Substantia nigra (tissue), 51 donors: ENCODE measurements at places on chromosomes 3 and 15.

DNA sequence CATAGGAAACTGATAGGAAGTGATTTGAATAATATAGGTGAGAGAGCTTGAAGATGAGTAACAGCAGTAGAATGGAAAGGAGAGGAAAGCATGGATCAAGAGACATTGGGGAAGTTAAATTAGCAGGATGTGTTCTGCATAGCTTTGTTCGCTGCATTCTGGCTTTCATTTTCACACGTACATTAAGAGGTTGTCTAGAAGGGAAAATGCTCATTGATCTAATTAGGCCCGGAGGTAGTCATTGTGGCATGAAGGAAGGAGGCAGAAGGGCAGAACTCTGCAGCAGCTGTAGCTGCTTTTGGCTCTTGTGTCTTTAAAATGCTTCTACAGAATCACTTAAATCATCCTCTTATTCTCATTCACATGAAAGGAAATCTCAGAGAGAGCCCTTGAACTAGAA is 40.3 kb downstream of the KCNAB1 start:
- no peak for DNase-seq

DNA sequence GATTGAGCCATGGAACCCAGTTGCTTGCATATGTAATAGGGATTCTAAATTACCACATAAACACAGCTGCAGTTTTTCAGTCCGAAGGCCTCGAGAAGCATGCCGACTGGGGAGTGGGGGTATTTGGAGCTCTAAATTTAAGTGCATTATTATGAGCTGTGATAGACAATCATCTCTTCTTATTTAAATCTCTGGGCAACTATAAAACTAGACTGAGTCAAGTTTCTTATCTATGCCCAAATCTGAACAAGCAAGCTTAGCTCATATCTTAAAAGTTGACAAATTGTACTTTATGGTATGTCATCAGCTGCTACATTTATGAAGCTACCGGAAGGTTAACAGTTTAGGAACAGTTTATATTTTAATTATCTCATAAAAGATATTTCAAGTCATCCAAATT is 19.5 kb upstream of the THRB start:
- no peak for DNase-seq

- no peak for DNase-seq
Observed at GRCh38 chr15:64032329-64032728, 14.0 kb downstream of the DAPK2 start.

- no peak for DNase-seq
Observed at GRCh38 chr3:141845407-141846049, 30.9 kb upstream of the ATP1B3 start.

- no peak for DNase-seq
Observed at GRCh38 chr3:62621176-62621575, 247.8 kb upstream of the FEZF2 start.

- DNase-seq: no peak
Observed at GRCh38 chr3:180036092-180036670, 556 bp downstream of the PEX5L start.

DNA sequence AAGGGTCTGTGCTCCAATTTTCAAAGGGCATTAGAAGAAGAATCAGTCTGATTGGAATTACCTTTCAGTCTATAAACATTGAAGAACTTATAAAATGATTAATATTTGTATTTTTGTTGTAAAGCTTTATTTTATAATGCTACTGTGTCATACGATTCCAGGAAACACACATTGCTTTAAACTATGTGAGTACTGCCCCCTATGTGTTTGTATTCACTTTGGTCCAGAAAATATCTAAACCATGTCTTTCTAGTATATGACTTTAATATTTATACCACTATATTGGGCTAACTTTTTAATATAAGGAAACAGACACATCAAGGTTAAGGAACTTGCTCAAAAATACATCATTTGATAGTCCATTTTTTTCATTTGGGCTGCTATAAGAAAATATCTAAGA is 3.2 kb upstream of the RIOX2 start:
- DNase-seq: no peak

DNA sequence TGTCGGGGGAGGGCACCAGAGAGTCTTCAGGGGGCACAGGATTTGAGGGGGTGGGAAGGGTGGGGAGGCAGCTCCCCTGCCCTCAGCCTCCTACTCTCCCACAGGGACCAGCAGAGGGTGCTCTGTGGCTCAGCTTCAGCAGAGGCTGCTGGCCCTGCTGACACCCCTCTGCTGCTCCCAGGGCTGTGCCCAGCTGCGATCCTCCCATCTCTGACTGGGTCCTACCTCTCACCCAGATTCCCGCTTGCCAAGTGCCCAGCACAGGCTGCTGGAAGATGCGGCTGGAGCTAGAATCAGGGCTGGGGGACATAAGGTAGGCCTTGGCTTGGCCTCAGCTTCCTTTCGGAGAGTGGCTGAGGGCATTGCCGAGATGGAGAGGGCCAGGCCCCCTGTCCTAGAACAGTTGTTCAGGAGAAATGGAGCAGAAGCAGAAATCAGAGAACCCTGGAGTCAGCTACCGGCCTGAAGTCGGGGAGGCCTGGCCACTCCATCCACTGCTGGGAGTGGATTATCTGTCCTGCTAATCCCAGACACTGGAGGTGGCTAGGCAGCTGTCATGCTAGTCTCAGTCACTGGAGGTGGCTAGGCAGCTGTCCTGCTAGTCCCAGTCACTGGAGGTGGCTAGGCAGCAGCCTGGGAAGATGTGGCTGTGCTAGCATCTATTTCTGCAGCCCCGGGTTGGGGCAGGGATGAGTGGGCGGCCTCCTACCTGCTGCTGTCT is 3.9 kb downstream of the GRM2 start:
- peak; percentile 20 for DNase-seq

- DNase-seq: no peak
Observed at GRCh38 chr15:40565333-40566238, 744 bp upstream of the CCDC32 start.

- DNase-seq: no peak
Observed at GRCh38 chr3:59483191-59483590, 433.4 kb upstream of the CFAP20DC start.

GRCh38 chr3:10315771-10316344 is 5.1 kb downstream of the SEC13 start:
- no peak for DNase-seq

DNA sequence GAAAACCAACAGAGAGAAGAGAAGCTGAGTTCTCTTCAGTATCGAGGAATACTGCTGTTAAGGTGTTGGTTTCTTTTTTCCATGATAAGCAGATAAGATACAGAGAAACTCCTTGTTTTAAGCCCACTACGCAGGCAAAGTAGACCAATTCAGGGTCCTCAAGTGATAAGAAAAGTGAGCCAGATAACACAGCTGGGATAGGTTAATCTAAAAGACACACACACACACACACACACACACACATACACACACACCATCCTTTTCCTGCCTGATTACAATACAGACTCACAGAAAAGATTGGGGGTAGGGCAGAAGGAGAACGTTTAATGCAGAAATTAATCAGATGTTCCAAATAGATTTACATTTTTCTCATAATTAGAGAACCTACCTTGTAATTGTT is 6.5 kb upstream of the PHLDB2 start:
- DNase-seq: no peak

DNA sequence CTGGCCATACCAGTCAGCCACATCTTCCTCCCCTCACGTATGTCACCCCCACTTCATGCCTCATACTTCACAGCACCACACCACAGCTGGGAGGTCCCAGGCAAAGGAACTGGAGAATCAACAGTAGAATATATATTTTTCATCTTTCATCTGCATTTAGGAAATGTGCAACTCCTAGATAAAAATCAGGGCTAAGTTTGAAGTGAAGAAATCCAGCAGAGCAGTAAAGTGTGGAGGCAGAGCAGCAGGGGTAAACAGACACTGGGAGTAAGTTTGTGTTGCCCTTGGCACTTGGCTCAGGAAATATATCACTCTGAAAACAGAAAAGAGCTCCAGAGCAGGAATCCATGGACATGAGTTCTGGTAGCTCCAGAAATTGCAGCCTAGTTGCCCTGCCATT is 2.8 kb upstream of the HERC1 start:
- DNase-seq: no peak

- DNase-seq: no peak
Observed at GRCh38 chr3:107986505-107986904, 104.3 kb downstream of the CD47 start.

DNA sequence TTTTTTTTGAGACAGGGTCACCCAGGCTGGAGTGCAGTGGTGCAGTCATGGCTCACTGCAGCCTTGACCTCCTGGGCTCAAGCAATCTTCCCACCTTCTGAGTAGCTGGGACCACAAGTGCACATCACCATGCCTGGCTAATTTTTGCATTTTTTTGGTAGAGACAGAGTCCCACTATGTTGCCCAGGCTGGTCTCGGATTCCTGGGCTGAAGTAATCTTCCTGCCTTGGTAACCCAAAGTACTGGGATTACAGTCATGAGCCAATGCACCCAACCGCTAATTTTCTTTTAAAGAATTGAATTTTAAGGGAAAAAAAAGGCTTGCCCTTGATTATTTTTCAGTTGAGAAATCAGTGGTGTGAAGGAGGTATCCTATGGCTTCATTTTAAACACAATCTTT is 334.0 kb downstream of the SOX2 start:
- no peak for DNase-seq

DNA sequence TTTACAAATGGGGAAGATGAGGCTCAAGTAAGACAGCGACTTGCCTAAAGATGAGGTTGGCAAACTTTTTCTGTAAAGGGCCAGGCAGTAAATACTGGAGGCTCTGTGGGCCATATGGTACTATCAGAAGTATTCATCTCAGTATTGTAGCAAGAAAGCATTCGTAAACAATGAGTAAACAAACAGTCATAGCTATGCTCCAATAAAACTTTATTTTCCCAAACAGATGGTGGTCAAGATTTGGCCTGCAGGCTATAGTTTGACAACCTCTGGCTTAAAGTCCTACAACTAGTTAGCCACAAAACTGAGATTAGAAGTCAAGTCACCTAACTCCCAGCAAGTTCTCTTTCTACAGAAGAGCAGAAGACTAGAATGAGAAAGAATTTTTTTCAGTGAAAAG is 177.0 kb upstream of the NECTIN3 start:
- DNase-seq: no peak

- DNase-seq: no peak
Observed at GRCh38 chr3:176839901-176840300, 357.4 kb downstream of the TBL1XR1 start.

DNA sequence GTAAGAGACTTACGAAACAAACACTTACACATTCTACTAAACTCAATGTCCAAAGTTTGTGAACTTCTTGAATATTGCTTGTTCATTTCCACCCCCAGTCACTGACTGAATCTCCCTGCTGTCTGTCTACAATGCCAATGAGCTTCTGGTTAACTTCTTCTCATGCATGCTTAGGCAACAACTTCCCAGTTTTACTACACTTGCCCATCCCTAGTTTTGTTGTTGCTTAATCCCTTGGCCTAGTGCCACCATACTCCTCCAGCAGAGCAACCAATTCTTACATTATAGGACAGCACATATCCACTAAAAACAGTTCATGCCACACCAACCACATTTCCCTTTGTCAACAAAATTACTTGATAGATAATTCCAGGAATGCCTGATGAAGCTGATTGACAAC is 40.9 kb upstream of the CCR2 start:
- no peak for DNase-seq

GRCh38 chr15:50149090-50149489 is 30.1 kb upstream of the ATP8B4 start:
- DNase-seq: no peak

DNA sequence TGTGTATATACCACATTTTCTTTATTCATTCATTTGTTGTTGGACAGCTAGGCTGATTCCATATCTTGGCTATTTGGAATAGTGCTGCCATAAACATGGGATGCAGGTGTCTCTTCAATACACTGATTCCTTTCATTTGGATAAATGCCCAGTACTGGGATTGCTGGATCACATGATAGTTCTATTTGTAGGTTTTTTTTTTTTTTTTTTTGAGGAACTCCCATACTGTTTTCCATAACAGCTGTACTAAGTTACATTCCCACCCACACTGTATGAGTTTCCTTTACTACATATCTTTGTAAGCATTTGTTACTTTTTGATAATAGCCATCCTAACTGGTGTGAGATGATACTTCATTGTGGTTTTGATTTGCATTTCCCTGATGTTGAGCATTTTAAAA is 437.7 kb downstream of the DIPK2A start:
- no peak for DNase-seq
